ENCODE measurements at places on chromosomes 2 and 18.

- DNase-seq: no peak
Measured at GRCh38 chr2:14284244-14284643, 348.3 kb upstream of the LRATD1 start.

DNA sequence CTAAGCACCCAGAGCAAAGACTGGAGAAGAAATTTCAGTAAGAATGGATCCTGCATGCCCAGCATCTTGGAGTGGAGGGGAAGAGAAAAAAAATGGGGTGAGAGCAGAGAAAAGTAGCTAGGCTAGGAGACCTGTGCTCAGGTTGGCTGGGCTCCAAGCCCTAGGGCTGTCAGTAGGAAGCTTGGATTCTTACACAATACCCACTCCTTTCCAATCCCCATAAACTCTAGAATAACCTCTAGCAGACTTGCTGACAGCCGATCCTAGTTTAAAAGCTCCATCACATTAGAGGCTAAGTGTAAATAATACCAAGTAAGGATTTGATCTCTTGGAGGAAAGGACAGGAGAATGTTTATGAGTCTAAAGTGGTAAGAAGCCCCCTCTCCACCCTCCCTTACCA is 46.2 kb upstream of the NABP1 start:
- no peak for DNase-seq

DNA sequence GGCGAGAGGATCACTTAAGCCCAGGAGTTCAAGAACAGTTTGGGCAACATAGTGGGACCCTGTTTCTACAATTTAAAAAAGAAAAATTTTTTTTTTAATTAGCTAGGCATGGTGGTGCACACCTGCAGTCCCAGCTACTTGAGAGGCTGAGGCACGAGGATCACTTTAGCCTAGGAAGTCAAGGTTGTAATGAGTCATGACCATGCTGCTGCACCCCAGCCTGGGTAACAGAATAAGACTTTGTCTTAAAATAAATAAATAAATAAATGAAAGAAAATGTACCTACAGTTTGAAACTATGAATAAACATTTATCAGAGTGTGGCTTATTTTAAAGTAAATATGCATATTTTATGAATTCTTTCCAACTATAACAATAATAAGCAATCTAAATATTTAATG is 16.7 kb downstream of the PDE1A start:
- no peak for DNase-seq

- DNase-seq: no peak
Measured at GRCh38 chr2:5379811-5380210, 312.4 kb upstream of the SOX11 start.

DNA sequence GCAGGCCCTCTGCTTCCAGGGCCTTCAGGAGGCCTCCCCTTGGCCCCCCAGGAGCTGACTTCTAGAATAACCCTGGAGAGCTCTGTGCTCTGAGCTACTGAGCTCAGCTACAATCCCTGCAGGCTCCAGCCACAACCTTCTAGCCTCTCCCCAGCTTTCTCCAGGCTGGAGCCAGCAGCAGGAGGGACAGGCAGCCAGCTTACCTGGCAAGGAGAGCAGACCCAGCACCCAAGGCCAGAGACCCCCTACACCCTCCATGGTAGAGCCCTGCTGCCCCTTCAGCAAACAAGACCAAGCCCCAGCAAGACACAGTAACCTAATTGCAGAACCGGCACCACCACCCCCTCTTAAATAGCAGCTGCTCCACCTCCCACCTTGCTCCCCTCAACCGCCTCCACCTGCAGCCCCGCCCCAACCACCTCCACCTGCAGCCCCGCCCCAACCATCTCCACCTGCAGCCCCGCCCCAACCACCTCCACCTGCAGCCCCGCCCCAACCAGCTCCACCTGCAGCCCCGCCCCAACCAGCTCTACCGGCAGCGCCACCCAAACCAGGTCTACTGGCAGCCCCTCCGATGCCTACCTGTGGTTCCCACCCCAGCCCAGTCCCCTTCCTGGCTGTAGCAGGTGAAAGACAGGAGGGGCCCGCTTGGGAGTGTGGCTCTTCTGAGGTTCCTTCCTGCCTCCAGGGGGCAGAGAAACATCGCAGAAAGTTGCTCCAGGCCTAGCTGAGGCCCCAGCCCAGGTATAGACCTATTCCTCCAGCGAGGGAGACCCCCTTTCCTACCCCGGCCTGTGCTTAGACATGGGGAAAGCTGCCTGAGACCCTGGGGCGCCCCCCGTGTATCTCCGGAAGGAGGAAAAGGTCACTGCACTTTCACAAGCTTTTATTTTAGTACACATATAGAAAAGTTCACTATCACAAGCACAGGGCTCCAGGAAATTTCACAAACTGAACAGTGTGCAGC is at the start of gene ASTL:
Gene ASTL, minus strand, starts transcription at position 324 of the 967 bp plus-strand sequence. Its CDS starts 66 bp downstream, at position 258.
- DNase-seq: no peak

GRCh38 chr2:109213646-109214433 is 84.8 kb downstream of the SH3RF3 start:
- peak; percentile 67 for DNase-seq

- no peak for DNase-seq
Measured at GRCh38 chr2:161206471-161207032, 46.3 kb downstream of the TANK start.

Data from bone marrow (tissue), 2 donors.